Tongue (tissue), 3 donors: ENCODE measurements at places on chromosomes 3 and 15. TPM values are rescaled to one million over a fixed set of nuclear protein-coding genes. Genes with fewer than 3 reads are reported as not detected.

The GPR62 gene
- total RNA-seq = 0.41 TPM

The SAMD7 gene
- not detected for total RNA-seq

The CKMT1A gene
- 0.31 TPM for total RNA-seq

The UTS2B gene
- not detected for total RNA-seq

The FANCD2OS gene
- not detected for total RNA-seq
